ENCODE measurements at places on chromosomes 13 and 19.

DNA sequence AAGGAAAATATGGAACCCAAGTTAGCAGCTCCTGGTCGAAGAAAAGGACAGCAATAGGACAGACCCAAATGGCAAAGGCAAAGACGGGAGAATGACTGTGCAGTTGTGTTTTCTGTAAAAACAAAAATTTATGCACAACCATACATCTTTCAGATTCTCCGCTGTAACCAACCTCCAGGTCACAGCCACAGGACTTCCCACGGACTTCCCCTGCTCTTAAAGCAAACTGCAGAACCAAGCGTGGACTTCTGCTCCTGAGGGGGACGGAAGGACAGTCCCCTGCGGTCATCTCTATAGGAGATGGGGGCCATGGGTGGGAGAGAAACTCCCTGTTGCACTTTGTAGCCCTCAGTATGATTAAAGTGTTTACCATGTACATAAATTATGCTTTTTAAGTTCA lies 2.5 kb downstream of the GRTP1 start:
- DNase-seq = no peak

DNA sequence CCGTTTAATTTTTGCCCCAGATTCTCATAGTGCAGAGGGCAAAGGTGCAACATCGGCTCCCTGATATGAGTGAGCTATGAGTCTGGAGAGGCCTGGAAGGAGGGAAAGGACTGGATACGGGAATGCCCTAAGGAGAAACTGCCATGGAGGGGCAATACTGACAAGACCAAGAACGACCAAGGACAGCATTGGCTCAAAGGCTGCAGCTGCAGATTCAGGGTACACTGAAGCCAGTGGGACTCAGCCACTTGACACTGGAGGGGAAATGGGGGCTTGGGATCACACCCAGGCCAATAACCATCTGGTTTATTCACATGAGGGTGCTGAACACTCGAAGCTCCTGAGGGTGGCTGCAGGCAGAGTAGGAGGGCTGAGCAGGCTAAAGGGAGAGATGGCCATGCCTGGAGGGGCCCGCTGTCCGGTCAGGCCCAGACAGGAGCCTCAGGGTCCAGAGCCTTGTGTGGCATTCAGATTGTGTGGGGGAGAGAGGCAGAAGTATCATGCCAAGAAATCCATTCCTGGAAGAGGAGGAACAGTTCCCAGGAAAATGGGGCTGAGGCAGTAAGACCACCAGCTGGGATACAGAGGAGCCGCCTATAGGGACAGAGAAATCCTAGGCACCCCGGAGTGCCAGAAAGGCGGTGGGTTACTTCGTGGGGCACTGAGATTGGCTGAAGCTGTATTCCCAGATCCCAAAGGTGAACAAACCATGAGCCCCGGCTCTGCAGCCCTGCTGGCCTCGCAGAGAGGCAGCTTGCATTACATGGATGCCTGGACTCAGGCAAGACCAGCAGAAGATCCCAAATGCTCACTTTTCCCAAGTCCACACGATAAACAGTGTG lies 20.7 kb downstream of the COL4A1 start:
- DNase-seq = no peak

DNA sequence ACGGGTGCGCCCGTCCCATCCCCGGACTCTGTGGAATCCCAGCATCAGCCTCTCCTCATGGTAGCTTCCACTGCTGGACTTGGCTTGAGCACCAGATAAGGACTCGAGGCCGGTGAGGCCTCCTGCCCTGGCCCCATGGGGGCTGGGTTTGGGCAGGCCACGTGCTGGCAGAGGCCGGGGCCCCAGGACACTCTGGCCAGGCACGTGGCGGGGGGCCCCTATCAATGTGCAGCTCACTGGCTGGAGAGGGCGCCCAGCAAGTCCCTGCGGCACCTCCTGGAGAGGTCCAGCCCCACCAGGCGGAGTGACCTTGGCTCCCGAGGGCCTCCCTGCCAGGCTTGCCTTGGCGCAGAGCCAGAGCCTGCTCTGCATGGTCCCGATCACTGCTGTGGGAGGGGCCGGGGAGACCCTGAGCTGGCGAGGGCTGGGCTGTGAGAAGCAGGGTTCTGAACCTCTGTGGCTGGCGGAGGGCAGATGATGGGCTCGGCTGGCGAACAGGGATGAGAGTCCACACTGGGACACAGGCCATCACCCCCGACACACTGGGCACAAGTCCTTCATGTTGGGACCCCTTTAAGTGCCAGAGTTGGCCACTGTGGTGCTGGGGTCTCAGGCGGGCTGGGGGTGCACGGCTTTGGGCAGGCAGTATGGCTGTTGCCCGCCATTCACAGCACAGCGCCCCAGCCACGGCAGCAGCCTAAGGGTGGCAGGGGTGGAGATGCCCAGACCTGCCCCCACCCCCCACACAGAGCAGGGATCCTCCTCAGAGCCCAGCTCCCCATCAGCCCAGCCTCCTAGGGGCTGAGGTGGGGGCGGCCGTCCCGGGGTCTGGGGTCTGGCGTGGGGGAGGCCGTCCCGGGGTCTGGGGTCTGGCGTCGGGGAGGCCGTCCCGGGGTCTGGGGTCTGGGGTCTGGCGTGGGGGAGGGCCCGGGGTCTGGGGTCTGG lies 19.1 kb downstream of the CEBPG start:
- no peak for DNase-seq

DNA sequence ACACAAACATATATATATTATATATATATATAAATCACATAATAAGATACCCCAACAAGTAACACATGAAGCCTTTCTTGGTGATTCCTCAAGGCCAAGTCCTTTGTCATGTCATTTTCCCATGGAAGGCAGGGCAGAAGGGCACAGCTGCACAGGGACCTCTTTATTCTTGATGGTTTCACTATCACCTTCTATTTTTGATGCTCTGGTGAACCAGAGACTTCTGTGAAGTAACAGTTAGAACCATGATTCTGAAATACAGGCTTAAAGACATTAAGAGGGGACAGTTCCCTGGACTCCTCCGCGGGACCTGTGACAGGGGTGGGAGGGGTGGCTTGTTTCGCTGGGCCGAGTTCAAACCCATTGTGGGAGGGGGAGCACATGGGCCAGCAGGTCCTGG lies 104.0 kb downstream of the DGKH start:
- no peak for DNase-seq
